Activated CD4-positive, alpha-beta T cell treated with anti-CD3 and anti-CD28 coated beads, Interleukin-2, amount 10 ng/mL, durations not matched to agents 7 days and 5 days (primary cell): ENCODE measurements at places on chromosomes 1 and 21. TPM values are rescaled to one million over a fixed set of nuclear protein-coding genes. Genes with fewer than 3 reads are reported as not detected.

The MTF2 gene
- 49.9 TPM for total RNA-seq

The OR10Z1 gene
- not detected for total RNA-seq

- no peak overlapping the region for H3K4me3 ChIP-seq
- peaks cover under 1% of the 10 kb centered on the region for H3K27me3 ChIP-seq
- H3K27ac ChIP-seq: no peak overlapping the region
Observed at GRCh38 chr1:34131396-34132160, 33.5 kb downstream of the CSMD2 start.

DNA sequence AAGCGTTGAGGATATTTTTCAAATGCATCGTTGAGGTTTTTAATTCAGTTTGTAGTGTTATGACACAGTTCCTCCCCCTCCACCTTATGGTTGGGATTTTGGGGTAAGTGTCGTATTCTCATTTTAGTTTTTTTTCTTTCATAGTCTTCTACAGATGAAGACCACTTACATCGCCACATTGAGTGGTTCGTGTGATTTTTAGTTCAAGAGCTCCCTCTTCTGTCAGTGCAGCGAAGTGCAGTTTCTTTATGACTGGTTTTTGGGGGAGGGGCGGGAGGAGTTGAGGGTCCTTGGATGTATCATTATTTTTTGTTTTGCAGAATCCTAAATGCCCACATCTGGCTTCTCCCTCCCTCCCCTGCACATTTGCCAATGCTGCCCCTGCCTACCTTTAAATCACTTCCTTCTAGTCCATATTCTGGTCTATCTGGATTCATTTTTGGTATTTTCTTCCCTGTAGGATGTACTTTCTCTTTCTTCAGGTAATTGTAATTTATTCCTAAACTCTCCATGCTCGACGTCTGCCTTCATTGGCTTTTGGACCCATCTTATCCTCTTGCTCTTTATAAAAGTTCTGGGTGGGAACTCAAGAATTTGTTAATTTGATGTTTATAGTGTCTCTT, 433.1 kb downstream of the CAMTA1 start:
- H3K36me3 ChIP-seq: no peaks in the 10 kb centered on the region
- H3K4me1 ChIP-seq: no peaks in the 10 kb centered on the region
- DNase-seq: peak; percentile 39
- no peak overlapping the region for H3K4me3 ChIP-seq
- H3K27me3 ChIP-seq: peaks cover 7% of the 10 kb centered on the region

GRCh38 chr1:231337043-231337471, 595 bp downstream of the EXOC8 start:
- H3K27me3 ChIP-seq: no peaks in the 10 kb centered on the region
- H3K36me3 ChIP-seq: peaks cover 46% of the 10 kb centered on the region
- peaks cover 63% of the 10 kb centered on the region for H3K4me1 ChIP-seq
- H3K27ac ChIP-seq: peak overlapping the region; percentile 99
